PC-9 (cell line): ENCODE measurements at places on chromosomes 11 and 22.

DNA sequence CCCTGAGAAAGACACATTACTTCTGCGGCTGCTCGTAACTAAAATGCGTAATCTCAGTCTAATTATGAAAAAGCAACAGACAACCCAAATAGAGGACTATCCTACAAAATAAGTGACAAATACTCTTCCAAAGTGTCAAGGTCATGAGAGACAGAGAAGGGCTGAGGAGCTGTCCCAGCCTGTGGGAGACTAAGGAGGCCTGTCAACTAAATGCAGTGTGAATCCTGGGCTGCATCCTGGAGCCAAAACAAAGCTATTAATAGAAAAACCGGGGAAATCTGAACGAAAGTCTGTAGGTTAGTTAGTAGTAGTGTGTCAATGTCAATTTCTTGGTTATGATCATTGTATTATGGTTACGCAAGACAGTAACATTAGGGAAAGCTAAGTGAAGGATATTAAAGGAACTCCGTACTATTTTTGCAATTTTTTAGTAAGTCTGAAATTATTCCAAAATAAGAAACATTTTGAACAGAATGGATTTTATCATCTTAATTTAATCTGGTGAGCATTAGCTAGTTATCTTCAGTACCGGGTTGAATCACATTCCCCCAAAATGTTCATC is 39.8 kb upstream of the SLC35C1 start:
- no peak overlapping the region for H3K27ac ChIP-seq
- DNase-seq = no peak
- peaks cover 98% of the 10 kb centered on the region for H3K27me3 ChIP-seq
- no peaks in the 10 kb centered on the region for H3K4me1 ChIP-seq

GRCh38 chr11:73375830-73376159 is 404 bp upstream of the RELT start:
- peaks cover 13% of the 10 kb centered on the region; the same call in 1 of the 2 replicates for H3K4me1 ChIP-seq
- no peak for DNase-seq
- H3K4me3 ChIP-seq = peak overlapping the region; percentile 81; the same call in 1 of the 2 replicates
- no peaks in the 10 kb centered on the region for H3K36me3 ChIP-seq
- H3K27me3 ChIP-seq = no peaks in the 10 kb centered on the region

DNA sequence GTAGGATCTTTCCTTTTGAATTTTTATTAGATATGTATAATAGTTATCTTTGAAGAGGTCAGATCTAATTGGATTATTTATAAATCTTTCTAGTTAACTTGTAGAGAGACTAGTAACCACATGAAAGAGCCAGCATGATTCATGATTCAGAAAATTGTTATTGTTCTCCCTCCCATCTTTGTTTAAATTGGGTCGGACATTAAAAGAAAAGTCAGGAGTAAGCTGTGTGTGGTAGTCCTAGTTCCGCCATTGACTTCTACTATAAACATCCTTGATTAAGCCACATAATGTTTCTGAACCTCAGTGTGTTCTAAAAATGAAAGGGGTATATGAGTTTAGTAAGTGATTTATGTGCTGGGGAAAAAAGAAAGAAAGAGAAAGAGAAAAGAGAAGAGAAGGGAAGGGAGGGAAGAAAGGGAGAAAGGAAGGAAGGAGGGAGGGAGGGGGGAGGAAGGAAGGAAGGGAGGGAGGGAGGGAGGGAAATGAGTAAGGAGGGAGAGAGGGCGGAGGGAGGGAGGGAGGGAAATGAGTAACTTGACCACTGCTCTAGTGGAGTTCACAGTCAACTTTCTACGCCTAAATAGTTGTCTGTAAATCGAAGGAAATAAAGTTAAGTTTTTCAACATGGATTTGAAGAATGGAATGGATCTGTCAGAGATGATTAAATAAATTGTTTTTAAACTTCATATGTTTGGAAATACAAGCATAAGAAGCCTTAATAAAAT is 32.9 kb downstream of the SIK2 start:
- no peaks in the 10 kb centered on the region for H3K27me3 ChIP-seq
- H3K36me3 ChIP-seq = peaks cover 5% of the 10 kb centered on the region
- H3K27ac ChIP-seq = no peak overlapping the region
- no peak for DNase-seq
- no peaks in the 10 kb centered on the region for H3K4me1 ChIP-seq

GRCh38 chr11:75893251-75893650 is 78.2 kb downstream of the UVRAG start:
- H3K36me3 ChIP-seq = no peaks in the 10 kb centered on the region
- DNase-seq = no peak
- H3K4me3 ChIP-seq = no peak overlapping the region
- no peaks in the 10 kb centered on the region for H3K27me3 ChIP-seq
- H3K27ac ChIP-seq = no peak overlapping the region
- no peaks in the 10 kb centered on the region for H3K4me1 ChIP-seq

GRCh38 chr11:99739464-99740089 is 718.8 kb downstream of the CNTN5 start:
- DNase-seq = no peak
- no peaks in the 10 kb centered on the region for H3K27me3 ChIP-seq

- H3K36me3 ChIP-seq = no peaks in the 10 kb centered on the region
- H3K27me3 ChIP-seq = peaks cover 86% of the 10 kb centered on the region
- H3K4me3 ChIP-seq = no peak overlapping the region
These were observed 708.1 kb downstream of the BRD1 start for GRCh38 chr22:49119551-49119952.
